Amniotic epithelial cell (primary cell): ENCODE measurements at places on chromosomes 12 and 14.
A peak's percentile ranks its signal among the peaks of the same experiment; 100 is the strongest.

- peak; percentile 61 for DNase-seq
Observed at GRCh38 chr12:16189849-16190248, 87.6 kb downstream of the SLC15A5 start.

- no peak for DNase-seq
Observed at GRCh38 chr12:27437839-27438238, 8.7 kb upstream of the SMCO2 start.

DNA sequence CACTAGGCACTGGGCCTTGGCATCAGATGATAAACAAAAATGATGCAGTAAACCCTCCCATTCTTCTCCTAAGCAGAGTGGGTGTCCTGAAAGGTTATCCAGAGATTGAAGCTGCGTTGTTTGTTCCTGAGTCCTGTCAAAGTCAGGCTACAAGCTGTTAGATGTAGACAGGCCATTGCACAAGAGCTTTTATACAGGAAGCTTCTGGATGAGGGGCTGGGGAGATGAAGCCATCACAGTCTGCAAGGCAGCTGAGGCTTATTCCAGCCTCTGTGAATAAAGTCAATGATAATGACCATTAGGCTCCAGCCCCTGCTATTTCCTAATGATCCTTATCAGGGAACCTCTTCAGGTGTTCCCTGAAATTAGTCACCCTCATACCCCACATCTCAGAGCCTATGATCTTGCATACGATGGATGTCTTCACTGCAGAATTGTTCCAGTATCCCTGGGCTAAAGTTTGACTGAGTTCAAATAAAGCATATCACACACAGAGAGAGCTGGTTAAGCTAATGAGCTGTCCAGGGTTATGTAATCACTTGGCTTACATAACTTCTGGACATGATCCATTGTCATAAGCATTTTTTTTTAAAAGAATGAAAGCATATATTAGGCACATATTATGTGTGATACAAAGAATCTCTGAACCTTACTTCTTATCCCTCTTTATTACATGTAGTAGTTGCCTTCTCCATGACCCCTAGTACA lies 337.1 kb upstream of the OR4E1 start:
- peak; percentile 18 for DNase-seq

DNA sequence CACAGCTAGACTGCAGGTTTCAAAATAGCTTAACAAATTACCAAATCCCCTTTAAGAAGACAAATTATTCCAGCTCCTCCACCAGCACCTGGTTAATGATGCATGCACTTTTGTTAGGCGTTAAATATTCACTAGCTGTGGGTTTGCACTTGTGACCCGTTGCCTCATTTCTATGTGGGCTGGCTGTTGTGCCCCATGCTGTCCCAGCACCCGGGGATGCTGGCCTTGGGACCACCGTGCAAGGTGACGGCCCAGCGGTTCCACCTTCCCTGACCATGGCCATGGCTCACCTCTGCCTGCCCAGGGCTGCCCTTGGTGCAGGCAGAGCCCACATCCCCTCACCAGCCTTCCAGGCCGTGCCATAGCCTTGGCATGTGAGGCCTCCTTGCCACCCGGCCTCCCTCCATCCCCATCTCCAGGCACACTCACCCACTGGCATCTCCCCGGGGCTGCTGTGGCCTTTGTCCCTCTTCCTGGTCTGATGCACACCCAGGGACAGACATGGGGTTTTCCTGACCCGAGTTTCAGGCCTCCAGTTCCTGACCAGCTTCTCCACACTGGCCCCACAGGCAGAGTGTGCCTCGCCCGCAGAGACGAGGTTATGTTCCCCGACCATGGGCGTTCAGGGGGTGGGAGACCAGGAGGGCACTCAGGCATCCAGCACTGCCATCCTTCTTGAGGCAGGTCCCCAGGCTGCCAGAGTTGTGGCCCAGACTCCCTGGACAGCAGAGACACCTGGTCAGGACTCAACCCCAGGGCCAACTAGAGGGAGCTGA lies 20.3 kb upstream of the C14orf180 start:
- DNase-seq = no peak

DNA sequence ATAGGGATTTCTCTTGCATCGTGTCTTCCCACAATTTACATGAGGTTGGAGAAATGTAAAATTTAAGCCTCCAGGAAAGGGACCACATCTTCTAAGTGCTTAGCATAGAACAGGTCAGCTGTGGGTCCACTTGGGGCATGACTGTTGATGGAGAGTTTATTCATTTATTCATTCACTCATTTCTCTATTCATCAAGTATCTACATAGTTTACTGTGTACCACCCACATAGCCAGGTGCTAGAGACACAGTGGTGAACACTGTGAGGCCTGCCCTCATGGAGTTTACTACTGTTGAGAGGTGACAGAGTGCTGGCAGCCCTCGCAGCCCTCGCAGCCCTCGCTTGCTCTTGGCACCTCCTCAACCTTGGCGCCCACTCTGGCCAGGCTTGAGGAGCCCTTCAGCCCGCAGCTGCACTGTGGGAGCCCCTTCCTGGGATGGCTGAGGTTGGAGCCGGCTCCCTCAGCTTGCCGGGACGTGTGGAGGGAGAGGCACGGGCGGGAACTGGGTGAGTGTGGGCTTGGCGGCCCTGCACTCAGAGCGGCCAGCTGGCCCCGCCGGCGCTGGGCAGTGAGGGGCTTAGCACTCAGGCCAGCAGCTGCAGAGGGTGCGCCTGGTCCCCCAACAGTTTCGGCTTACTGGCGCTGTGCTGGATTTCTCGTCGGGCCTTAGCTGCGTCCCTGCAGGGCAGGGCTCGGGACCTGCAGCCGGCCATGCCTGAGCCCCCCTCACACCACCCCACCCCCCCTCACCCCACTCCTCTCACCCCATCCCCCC lies 1.7 kb upstream of the JPH4 start:
- DNase-seq = no peak

DNA sequence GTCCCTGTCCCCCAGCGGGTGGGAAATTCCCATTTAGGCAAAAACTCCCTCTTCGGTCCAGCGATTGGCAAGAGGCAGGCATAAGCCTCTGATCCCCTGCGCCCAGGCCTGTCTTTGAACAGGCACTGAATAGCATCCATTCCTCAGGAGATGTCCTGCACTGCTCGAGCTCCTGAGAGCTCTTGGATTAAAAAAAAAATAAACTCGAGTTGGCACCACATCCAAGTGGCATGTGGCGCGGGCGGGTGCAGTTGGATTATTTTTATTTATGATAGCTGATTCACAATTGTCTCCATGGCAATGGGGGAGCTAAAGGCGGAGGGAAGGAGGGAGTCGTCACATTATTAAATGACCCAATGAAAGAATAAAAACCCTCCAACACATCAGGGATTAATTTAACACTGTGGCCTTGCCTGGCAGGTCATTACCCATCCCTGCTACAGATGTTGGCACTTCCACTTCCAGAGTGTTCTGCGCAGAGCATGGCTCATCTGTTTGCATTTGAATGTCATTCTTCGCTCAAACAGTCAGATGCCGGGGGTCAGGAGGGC lies 207.2 kb downstream of the AACS start:
- no peak for DNase-seq

- DNase-seq = no peak
Observed at GRCh38 chr14:84591827-84592445, 938.0 kb upstream of the FLRT2 start.

DNA sequence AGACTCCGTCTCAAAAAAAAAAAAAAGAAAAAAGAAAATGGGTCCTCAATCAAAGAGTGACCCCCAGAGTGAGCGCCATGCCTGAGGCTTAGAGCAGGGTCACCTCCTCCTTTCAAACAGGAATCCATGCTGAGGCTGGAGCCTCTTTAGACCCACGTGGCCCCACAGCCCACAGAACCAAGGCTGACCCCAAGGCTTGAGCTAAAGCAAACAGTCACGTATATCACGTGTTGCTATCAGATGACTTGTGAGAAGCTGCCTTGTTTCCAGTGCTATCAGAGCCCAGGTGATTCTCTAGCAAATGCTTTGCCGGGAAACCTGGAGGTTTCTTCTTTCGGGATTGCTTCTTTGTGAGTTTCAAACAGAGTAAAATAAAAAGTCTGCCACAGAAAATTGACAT lies 31.7 kb upstream of the DYNC1H1 start:
- no peak for DNase-seq

- peak; percentile 11 for DNase-seq
Observed at GRCh38 chr12:100044266-100044665, 59.5 kb upstream of the ANKS1B start.

- DNase-seq = no peak
Observed at GRCh38 chr12:1553987-1554982, 40.1 kb downstream of the FBXL14 start.

DNA sequence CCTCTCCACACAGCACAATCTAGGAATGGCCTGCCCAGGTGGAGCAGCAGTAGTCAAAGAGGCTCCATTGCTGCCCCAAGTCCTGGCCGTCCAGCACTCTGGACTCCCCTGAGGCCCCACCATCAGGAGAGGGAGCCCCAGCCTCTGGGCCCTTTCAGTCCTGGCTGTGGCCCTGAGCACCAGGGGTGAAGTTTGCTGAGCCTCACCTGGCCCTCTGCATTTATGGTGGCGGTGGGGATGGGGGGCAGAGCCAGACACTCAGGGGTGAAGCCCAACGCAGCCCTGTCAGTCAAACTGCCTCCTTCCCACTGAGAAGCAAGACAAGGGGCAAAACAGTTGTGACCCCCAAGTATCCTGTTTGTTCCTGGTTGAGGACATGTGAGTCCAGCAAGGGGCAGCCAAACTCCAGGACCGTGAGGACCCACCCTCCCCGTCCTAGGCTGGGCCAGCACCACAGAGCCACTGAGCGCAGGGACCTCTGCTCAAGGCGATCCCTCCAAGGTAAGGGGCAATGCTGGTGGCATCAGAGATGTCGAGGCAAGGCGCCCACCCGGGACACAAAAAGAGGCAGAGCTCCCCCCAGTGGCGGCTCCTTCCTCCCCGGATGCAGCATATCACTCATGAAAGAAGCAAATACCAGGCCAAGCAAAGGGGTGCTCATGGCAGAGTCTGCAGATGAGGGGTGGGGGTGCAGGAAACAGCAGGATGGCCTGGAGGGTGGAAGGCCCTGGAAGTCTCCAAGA lies 4.8 kb upstream of the AMN start:
- peak; percentile 28 for DNase-seq

DNA sequence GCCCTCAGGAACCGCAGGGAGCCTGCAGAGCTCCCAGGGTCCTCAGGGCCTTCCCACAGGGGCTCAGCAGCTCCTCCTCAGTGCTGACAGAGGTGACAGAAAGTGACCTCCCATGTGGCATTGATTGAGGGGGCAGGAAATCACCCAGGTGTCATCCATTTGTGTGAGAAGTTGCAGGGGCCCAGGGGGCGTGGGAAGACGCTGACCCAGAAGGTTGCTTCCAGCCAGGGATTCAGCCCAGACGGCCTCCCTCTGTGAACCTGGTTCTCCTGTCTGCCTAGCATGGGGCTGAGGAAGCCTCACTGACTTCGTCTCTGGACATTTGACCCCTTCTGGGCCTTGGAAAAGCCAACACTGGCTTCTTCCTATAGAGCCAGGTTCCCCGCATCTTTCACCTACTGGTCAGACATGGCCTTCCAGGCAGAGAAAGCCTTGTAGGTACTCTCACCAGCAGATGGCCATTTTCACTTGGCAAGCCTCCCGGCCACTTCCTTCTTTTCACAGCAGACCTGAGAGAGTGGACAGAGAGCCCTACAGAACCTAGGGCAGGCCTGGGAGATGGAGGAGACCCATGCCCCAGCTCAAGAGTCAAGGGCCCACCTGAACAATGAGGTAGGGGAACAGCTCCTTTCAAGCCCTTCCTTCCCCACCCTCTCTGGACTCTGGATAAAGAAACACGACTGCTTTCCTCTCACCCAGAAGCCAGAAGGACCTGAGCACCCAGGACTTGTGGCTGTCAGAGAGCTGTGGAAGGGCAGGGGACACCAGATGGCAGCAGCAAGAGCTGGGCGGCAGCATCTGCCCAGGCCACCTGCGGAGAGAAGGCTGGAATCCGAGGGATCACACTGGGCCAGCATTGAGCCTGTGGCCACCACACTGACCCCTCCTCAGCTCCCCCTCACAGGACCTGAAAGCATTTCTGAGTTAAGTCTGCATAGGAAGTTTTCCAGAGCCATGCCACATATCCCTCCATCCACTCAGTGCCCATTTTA lies 377.8 kb downstream of the DPF3 start:
- no peak for DNase-seq

DNA sequence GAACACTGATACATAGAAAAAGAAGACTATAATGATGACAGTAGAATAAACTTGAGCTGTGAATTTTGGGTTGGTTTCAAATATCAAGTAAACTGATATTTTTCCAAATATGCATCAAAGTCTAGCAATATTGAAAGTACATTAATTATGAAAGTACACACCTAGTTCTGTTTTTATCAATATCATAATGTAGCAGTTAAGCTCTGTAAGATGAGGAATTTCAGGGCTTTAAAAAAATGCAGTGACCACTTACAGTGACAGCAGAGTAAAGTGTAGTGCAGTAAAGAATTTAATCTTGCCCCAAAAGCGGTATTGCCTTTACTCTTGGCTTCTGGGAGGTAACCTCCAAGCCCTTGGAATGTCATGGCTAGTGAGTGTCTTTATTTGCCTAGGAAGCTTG lies 102.9 kb upstream of the ABCD2 start:
- DNase-seq = no peak

DNA sequence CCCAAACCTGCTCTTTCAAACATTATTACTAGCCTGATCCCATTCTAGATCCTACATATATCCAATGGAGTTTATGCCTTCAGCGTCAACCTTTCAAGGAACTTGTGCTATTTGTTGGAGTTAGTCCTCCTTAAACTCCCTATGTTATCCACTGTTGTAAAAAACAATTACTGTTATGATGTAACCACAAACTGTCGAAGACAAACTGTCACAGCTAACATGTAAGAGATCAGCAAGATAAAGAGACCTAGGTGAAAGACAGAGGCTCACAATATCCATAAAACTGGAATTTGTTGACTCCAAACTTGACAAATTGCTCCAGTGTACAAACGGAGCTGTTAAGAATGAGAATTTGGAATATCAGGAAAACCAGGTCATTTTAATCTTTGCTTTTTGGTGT lies 70.7 kb downstream of the CDK17 start:
- no peak for DNase-seq

DNA sequence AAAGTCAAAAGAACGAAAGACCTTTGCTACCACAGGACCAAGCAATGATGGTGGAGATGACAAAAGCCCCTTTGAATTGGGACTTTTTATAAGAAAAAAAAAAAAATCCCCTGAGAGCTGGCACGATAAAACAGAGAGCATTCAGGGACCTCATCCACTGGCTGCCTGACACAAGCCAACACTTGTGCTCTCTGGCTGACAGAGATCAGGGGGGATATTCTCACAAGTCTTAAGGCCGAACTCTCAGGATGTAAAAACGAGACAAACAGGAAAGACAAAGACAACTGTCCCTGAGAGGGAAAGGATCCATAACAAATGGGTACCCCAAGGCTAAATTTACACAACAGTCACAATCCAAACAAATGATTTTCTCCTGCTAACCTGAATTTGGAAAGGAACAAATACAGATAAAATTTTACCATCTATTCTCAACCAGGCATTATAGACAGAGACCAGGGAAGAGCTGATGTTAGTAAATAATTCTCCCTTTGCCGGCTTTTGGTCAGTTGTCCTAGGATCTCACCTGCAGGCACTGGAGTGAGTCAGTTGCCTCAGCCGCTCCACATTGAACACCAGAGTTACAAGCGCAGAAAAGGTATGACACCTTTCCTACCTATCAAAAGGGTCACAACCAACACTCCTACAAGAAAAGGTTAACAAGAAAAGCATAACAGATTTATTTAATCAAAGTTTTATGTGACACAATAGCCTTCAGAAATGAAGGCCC lies 37.9 kb upstream of the GARIN6 start:
- no peak for DNase-seq
